ENCODE measurements at places on chromosomes 12 and 14. TPM values are rescaled to one million over a fixed set of nuclear protein-coding genes. Genes with fewer than 3 reads are reported as not detected.

DNA sequence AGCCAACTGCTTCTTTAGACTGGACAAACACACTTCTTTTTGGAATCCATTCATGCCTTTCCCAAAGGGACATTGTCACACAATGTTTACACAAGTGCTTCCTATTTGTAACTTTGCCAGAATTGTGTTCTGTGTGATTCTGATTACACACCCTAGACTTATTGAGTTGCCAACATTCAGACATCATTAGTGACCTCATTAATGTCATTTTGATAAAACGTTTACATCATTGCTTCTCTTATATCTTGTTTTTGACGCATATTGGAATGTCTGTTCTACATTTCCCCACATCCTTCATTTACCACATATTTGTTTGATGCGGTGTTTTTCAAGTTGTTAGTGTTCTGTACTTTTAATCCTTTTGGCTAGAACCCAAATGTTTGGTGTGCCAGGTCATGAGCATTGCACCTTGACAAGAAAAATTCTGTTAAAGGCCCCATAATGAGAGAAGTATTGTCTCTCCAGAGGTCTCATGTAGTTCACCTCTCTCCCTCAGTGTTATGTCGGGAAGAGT, 305.5 kb downstream of the AEBP2 start:
- no peak for DNase-seq
- H3K27me3 ChIP-seq = no peaks in the 10 kb centered on the region
- no peaks in the 10 kb centered on the region for H3K36me3 ChIP-seq
- no peak overlapping the region for H3K4me3 ChIP-seq
- no peak overlapping the region for H3K27ac ChIP-seq

DNA sequence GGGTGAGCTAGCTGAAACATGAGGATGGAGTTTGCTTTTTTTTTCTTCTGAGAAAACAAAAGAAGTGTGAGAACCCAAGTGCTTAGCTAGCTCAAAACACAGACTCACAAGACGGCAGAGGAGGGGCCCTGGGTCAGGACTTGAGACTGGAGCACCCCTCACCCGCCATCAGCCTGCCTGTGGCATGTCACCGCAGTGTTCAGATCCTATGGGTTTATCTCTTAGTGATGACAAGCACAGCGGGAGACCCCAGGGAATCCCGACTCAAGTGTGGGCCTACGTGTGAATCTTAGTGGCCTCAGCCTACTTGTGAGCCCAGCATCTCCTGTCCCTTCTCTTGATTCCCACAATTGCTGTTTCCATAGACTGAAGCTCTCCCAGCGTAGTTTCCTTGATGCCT, 22.9 kb downstream of the DYRK4 start:
- no peak overlapping the region for H3K27ac ChIP-seq
- H3K4me3 ChIP-seq = no peak overlapping the region
- no peaks in the 10 kb centered on the region for H3K36me3 ChIP-seq
- no peak for DNase-seq
- H3K4me1 ChIP-seq = no peaks in the 10 kb centered on the region

DNA sequence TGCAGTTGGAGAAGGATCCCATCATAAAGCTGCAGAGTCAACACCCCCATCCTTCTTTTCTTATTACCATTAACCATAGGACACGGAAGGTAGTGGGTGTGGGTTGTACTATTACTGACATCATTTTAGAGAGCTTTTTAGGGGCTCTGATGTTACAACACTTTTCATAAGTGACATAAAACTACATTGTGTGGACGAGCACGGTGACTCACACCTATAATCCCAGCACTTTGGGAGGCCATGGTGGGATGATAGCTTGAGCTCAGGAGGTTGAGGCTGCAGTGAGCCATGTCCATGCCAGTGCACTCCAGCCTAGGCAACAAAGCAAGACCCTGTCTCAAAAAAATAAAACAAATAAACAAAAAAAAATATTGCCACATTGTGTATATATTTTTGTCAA, 167.1 kb downstream of the DUSP6 start:
- no peak for DNase-seq
- H3K27ac ChIP-seq = no peak overlapping the region
- H3K4me1 ChIP-seq = no peaks in the 10 kb centered on the region

GRCh38 chr12:106297681-106298080, 4.9 kb upstream of the TCP11L2 start:
- no peak for DNase-seq
- no peaks in the 10 kb centered on the region for H3K4me1 ChIP-seq
- no peaks in the 10 kb centered on the region for H3K27me3 ChIP-seq

TAS2R19 gene
- 1.8 TPM for total RNA-seq

HNF1A gene
- total RNA-seq = not detected

Measured in naive thymus-derived CD4-positive, alpha-beta T cell (primary cell).